Activated CD4-positive, alpha-beta T cell treated with anti-CD3 and anti-CD28 coated beads, Interleukin-2, amount 10 ng/mL, durations not matched to agents 7 days and 5 days (primary cell): ENCODE measurements at places on chromosomes 11 and 22. TPM values are rescaled to one million over a fixed set of nuclear protein-coding genes. Genes with fewer than 3 reads are reported as not detected.

The SMC1B gene
- total RNA-seq, result 0.58 TPM

The PLAAT5 gene
- total RNA-seq, result not detected

The CRYBB3 gene
- 0.25 TPM for total RNA-seq

The CRYBB2 gene
- total RNA-seq, result 0.45 TPM

The MCAT gene
- total RNA-seq, result 9.5 TPM

The GGT5 gene
- 0.10 TPM for total RNA-seq

The THYN1 gene
- total RNA-seq, result 56.4 TPM

The FGF3 gene
- total RNA-seq, result not detected

The GNG3 gene
- total RNA-seq, result not detected

The BUD13 gene
- 37.5 TPM for total RNA-seq

The CALCB gene
- 0.89 TPM for total RNA-seq

The PUS3 gene
- total RNA-seq, result 12.1 TPM

The HTR3A gene
- not detected for total RNA-seq

The SMTNL1 gene
- not detected for total RNA-seq

The GAL3ST1 gene
- not detected for total RNA-seq

The TMEM151A gene
- not detected for total RNA-seq
